ENCODE measurements at places on chromosomes 4 and X.

GRCh38 chr4:1801286-1801958 lies 8.3 kb downstream of the FGFR3 start:
- no peak for DNase-seq

DNA sequence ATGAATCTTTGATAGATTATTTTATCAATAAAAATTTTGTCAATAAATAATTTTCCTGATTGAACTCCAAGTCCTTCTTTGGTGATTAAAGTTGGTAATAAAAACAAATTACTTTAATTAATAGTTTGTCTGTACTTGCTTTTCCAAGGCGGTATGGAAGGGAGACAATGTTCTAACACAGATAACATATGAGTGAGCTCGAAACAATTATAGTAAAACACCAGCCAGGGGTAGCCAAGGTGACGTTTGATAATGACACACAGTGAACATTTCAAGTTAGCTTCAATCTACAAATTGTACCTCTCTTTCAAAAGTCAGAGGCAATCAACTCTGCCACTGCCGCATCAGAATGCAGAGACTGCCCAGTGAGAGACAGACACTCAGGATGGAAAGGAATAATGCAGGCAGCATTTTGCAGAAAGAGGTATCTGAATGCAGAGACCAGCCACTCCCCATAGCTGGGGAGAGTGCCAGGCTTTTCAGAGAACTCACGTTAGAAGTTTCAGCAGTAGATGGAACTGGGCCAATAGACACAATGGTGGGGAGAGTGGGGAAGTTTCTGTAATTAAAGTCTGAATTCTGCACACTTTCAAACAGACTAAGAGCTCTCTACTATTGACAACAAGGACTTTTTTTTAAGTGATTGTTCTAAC lies 18.1 kb upstream of the ATOH1 start:
- no peak for DNase-seq

- no peak for DNase-seq
Measured at GRCh38 chr4:90027565-90027964, 99.6 kb upstream of the CCSER1 start.

DNA sequence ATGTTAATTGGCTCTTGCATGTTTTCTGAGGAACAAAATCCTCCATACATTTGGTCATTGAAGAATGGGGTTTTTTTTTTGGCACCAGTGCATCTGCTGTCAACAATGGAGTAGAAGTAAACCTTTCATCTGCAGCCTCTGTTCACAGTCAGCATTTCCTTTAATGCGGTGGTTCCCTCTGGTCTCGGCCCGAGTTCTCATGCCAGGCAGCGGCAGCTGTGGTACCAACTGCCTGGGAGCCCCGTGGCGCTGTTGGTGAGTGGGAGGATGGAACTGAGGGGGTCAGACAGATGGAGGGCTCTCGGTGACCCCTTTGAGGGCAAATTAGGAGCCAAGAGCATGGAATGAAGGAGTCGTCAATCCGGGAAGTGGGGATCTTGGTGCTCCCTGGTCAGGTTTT lies 114.7 kb downstream of the AFF1 start:
- no peak for DNase-seq

DNA sequence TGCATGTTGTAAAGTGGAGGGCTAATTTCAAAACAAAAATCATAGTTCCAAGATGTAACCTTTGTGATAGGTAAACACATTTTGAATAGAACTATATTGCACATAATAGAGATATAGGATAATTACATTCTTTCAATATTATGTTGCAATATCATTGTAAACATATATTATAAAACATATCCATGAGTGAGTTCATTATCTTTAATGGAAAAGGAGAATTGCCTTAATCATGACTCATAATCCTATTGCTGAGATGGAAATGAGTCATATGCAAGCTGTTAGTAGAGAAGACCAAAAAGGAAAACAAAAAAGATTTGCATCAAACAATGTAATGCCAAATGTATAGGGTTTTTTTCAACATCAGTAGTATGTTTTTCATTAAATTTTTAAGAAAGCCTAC lies 73.7 kb upstream of the WDR44 start:
- DNase-seq: no peak

GRCh38 chr4:74624351-74625151 lies 169.8 kb downstream of the BTC start:
- DNase-seq: no peak

DNA sequence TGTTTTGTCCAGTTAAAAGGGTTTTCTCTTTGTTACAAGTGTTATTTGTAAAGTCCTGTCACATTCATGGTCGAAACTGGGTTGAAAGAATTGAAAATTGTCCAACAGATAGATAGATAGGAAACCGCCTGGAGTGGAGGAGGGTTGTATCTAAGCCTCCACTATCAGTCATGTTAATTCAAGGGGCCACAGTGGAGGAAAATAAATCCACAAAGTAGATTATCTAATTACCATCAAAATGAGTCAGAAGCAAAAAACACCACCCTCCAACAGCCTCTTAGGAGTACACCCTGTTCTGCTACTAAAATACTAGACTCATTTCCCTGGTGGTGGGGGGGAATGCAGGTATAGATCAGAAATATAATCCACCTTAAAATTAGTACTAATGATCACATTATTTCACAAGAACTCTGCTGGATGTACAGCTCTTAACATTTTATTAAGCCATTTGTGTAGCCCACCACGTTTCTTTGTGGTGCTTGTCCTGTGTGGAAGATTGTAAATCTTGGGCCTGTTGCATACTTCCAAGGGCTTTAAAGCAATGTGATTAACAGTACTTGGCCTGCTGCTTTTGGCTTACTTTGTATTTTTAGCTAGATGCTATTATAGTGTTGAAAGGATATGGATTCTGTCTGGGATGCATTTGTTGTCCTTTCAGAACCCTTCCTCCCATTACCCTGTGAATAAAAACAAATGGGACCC lies 26.8 kb downstream of the RBBP7 start:
- DNase-seq: no peak

- no peak for DNase-seq
Measured at GRCh38 chr4:138916763-138917162, 98.8 kb upstream of the NOCT start.

DNA sequence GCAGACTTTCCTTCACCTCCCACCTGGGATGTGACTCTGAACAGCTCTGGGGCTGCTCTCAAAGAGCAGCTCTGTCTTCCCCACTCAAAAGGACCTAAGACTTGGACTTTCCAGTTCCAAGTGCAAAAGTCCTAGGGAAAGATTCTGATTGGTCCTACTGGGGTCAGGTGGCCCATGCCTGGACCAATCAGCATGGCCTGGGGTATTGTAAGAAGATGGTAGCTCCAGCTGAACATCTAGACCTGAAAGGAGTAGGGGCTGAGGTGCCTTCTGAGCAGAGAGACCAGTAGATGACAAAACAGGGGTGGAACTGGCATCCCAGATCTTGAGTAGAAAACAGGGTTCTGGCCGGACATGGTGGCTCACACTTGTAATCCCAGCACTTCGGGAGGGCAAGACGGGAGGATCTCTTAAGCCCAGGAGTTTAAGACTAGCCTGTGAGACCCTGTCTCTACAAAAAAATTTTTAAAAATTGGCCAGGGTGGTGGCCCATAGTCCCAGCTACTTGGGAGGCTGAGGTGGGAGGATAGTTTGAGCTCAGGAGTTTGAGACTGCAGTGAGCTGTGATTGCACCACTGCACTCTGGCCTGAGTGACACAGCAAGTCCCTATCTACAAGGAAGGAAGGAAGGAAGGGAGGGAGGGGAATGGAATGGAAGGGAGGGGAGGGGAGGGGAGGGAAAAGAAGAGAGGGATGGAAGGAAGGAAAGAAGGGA lies 27.4 kb upstream of the MRFAP1 start:
- DNase-seq: no peak

GRCh38 chr4:55079451-55080173 lies 45.8 kb downstream of the KDR start:
- no peak for DNase-seq

DNA sequence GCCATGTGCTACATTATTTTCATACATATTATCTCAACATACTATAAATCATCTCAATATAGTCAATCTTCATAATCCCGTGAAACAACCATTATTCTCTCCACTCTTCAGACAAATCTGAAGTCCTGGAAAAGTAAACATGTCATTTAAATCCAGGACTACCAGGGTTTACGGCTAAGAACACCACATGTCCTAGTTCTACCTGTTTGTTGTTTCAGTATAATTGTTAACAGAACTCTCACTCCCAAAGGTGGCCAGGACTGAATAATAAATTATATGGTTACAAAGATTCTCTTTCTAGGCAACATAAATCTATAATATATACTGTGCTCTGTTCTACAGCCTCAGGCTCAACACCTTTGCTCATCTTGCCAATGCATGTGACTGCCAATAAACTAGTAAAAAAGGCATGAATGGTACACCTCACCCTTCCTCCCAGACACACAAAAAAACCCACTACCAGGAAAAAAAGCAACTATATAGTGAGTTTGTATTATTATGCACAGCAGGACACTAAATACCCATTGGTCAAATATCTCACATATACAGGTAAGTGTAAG lies 20.1 kb downstream of the EIF4E start:
- DNase-seq: no peak

DNA sequence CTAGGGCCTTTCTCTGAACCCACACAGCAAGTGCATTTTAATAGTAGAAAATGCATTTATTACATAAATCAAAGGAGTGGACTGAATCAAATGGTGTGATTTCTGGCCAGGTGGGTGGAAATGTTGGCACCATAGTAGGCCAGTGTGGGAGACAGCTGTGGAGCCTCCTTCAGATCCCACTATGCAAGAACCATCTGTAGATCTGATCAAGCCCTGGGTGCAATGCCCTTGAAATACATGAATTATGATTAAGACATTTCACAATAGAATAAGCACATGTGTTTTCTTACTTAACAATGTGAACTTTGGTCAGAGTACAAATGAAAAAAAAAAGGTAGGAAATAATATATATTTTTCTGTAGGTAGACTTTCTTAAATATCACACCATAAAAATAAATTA lies 204.3 kb downstream of the PCDH7 start:
- DNase-seq: no peak

DNA sequence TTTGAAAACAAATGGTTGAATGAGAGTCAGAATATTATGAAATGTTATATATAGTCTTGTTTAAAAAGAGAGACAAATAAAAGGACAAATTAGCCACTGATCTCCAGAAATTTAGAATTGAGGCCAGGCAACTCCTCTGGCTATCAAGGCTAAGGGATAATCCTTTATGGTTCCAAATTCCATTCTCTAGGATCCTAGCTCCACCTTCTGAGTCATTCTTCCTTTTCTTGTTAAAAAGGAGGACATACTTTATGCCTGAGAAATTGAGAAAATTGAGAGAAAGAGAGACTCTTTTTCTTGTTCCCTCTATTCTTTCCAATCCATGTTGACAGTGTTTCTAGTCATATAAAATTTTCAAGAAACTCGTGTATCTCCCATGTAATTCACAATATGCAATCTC lies 1299.5 kb downstream of the FSTL5 start:
- no peak for DNase-seq

DNA sequence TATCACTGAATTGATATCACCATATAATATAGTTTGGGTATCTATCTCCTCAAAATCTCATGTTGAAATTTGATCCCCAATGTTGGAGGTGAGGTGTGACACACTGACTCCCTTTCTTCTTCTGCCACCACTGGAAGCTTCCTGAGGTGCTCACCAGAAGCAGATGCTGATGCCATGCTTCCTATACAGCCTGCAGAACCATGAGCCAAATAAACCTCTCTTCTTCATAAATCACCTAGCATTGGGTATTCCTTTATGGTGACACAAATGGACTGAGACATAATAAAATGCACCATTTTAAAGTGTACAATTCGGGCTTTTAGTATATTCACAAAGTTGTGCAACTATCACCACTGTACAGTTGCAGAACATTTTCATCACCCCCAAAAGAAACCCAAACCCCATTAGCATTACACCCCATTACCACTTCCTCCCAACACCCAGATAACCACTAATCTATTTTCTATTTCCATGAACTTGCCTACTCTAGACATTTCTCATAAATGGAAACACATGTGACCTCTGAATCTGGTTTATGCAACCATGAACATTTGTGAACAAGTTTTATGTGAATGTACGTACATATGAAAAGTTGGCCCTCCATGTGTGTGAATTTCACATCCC lies 148.9 kb downstream of the OPHN1 start:
- no peak for DNase-seq

DNA sequence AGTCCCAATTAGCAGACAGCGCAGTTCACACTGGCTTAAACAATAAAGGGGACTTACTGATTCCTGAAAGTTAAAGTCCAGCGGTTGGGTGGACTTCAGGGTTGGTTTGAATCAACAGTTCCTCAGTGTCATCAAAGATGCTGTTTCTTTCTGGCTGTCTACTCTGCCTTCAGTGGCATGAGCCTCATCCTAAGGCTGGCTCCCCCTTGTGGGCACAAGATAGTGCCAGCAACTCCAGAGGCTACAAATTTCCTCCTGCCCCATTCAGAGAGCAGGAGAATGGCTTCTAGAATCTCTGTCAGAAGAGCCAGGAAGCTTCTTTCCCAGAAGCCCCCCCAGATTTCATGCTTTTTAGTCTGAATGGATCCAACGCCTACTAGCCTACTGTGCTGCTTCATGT lies 82.4 kb upstream of the MTM1 start:
- no peak for DNase-seq

- DNase-seq: no peak
Measured at GRCh38 chrX:74493806-74494205, 72.5 kb downstream of the SLC16A2 start.

GRCh38 chr4:48247142-48247877 lies 22.3 kb downstream of the TEC start:
- no peak for DNase-seq

DNA sequence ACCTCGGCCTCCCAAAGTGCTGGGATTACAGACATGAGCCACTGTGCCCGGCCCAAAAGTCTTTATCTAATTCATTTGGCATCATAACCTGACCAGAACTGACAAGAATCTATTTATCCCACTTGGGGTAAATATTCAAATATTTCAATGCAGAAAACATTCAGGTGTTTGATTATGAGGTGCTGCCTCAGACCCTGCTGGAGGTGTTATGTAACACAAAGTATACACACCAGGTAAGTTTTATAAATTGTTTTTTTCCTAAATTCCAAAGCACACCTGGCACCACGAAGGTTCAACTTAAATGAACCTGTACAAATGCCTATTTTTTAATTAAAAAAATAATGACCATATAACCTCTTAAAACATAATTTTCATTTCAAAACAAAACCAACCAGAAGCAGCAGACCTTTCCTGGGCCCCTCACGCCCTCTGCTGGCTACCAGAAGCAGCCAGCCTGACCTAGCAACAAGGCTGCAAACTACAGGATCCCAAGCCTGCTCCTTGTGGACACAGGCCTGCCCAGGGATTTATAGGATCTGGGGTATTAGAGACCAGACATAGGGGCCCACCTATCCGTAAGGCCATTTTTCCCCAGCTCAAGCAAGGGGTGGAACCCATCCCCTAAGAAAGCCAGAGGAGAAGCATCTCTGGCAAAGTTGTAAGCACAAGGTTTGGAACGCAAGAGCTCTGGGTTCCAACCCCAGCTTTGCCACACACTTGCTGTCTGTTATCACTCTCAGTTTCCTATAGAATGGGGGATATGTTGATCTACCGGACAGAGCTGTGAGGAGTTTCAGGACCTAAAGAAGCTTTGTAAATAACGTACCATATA lies 11.7 kb downstream of the OTUD5 start:
- DNase-seq: peak; percentile 1

All from SHP77 (cell line).